Islet precursor cell (in vitro differentiated cells): ENCODE measurements at places on chromosomes 16 and 17.

- DNase-seq, result peak; percentile 81
These were observed at the start of gene ADAP2 for GRCh38 chr17:30921544-30922196. Gene ADAP2 (plus strand): TSS chr17:30921945. CDS start chr17:30922015, 70 bp downstream.

DNA sequence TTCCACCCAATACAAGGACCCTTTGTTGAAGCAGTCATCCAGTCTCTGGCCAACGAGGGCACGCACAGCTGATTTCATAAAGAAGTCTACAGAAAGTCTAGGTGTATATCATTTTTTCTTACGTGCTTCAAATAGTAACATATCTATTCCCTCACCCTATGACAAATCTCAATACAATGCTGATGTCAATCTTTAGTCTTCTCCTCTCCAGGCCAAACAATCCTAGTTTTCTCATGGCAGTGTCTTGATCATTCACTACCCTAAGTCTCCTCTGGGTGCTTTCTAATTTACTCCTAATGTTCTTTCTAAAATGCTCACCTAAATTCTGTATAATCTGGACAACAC lies 92.6 kb downstream of the CACNG1 start:
- DNase-seq, result no peak

DNA sequence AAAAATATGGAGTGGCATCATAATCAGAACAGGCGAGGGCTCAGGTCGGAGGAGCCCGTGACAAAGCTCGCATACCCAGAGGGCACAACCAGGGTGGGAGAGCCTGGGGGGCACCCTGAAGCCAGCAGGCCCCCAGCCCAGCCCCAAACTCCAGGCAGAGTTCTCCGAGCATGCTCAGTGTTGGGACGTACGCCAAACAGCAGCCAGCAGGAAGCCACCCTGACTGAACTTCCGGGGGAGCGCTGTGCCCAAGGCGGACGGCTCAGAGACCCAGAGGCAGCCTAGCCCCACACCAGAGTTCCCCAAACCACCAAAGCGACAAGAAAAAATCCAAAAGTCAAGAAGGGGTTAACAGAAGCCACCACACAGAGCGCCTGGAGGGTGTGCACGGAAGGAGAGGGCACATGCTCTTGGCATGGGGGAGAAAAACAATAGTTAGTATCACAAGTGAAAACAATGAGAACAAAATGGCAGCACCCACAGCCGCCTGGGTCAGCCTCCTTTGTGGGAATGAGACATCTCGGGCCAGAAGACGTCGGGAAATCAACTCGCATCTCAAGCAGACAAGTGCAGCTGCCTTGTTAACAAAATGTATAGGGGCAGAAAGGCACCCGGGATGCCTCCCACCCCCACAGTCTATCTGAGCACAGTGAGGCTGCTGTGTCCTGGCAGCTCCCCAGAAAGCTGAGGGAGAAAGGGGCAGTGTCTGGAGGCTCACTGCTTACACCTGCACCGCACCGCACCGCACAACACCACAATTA lies 11.9 kb downstream of the EXOC7 start:
- DNase-seq, result no peak

- DNase-seq, result peak; percentile 54
These were observed 14.2 kb downstream of the TRPV1 start for GRCh38 chr17:3594976-3595375.

DNA sequence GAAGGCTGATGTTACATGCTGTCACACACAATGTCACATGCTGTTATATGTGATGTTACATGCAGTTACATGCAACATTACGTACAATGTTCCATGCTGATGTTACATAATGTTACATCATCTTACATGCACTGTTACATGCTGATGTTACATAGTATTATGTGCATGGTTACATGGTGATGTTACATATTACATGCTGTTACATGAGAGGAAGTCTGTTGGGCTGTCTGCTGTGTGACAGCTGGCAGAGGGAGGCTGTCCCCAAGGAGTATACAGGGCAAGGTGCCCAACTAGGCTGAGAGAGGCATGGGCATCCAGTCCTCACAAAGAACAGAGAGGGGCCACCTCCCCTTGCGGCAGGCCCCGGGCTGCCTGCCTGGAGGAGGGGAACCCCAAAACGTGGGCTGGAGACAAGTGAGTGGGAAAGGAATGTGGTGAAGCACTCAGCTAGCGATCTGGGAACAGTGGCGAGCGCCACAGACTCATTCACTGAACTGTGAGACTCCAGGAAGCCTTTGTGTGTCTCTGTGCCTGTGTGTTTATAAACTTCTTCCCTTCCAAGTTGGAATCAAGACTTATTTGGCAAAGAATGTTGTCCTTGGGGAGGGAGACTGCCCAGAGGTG lies 30.6 kb downstream of the TMEM92 start:
- no peak for DNase-seq

GRCh38 chr17:41052566-41052965 lies 2.5 kb downstream of the KRTAP2-2 start:
- DNase-seq, result no peak

- no peak for DNase-seq
These were observed 4.1 kb upstream of the LCMT1 start for GRCh38 chr16:25107466-25107792.

GRCh38 chr16:10992797-10993196 lies 48.4 kb downstream of the CLEC16A start:
- peak; percentile 83 for DNase-seq

- DNase-seq, result no peak
These were observed 10.9 kb downstream of the CDRT4 start for GRCh38 chr17:15456496-15456895.

GRCh38 chr17:78132084-78132676 lies 1.6 kb downstream of the TMC8 start:
- peak; percentile 94 for DNase-seq

GRCh38 chr17:67818110-67819002 lies 6.9 kb upstream of the BPTF start:
- DNase-seq, result peak; percentile 50

GRCh38 chr17:75094871-75095399 lies 7.2 kb downstream of the SLC16A5 start:
- DNase-seq, result peak; percentile 61

DNA sequence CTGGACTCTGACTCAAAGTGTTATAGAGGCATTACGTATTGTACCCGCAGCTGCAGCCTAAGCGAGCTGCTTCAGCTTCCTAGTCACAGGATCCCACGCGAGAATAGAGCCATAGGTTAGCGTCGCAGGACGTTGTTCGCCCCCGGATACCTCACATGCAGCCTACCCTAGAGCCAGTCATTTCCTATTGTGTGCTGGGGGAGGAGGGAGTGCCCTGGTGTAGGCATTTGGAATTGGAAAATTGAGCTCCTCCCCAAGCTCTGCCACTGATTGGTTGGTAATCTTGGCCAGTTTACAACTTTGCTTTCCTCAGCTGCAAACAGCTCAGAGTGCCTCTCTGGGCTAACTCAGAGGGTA lies 530 bp downstream of the NAA60 start:
- DNase-seq, result peak; percentile 65

DNA sequence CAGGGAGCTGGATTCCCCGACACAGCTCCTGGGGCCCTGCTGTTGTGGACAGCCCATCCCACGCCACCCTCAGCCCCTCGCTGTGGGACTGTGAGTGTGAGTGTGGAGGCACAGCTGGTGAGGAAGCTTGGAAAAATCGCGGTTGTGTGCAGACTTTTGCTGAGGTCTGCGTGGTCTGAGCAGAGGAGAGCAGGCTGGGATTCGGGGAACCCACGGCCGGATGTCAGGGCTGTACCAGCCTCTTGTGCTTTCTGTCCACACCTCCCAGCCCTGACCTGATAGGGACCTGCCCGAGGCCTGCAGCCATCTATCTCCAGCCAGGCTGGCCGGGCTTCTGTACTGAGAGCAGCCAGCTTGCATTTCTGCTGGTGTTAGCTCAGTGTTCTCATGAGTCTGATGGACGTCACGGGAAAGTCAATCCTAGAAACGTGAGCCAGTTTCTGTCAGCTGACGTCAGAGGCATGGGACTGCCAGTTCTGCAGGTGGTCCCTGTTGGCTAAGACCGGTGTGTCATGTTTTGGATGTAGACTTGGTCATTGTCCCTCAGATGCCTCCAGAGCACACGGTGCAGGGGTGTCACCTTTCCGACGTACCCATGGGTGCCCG lies 72.8 kb upstream of the ZNF750 start:
- no peak for DNase-seq

- DNase-seq, result no peak
These were observed 92.1 kb downstream of the CACNG1 start for GRCh38 chr17:67136191-67137025.

DNA sequence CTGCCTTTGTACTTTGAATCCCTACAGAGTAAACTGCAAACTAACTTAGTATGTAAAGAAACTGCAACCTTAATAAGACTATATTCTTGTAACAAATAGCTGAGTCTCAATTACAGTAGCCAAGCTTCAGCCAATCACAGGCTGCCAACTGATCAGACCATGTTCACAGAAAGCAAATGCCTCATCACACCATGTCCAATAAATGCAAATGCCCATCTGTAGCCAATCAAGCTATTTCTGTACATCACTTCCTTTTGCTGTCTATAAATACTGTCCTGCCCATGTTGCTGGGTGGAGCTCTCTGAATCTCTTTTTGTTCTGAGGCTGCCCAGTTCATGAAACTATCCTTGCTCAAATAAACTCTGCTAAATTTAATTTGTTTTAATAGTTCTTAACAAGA lies 531.7 kb upstream of the TOM1L1 start:
- no peak for DNase-seq

GRCh38 chr17:36856222-36856621 lies 81.1 kb upstream of the LHX1 start:
- DNase-seq, result no peak

DNA sequence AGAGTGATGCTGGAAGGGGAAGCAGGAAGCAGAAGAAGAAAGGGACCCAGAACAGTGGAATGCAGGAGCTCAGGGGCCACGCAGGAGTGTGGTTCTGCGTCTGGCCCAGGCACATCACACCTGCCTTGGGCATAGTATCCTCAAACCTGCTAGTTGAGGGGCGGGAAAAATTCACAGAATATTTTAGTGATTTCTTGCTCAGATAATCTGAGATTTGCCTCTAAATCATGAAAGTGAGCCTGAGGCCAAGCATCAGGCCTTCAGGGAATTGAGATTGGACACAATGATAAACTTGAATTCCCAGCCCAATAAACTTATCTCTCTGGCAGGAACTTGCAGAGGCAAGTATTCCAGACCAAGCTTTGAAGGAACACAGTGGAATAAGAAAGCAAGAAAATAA lies 48.5 kb upstream of the CCL2 start:
- DNase-seq, result peak; percentile 73

GRCh38 chr16:57787519-57787905 lies 14.8 kb downstream of the KIFC3 start:
- no peak for DNase-seq

DNA sequence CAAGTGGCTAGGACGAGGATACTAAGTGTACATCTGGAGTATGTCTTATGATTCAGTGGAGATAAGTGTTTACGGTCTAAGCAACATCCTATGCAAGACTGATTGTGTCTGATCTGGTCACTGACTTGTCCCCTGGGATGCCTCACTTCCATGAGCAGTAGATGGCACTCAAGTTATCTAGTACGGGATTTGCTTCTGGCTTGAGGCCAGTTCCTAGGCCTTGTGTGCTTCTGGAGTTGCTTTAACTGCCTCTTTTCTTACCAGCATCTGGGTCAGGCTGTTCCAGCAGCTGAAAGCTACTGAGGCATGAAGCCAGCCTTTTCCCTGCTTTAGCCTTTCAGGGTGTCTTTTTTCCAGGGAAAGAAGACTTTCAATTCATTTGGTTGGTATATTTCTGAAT lies 23.0 kb downstream of the SUPT6H start:
- DNase-seq, result peak; percentile 60

DNA sequence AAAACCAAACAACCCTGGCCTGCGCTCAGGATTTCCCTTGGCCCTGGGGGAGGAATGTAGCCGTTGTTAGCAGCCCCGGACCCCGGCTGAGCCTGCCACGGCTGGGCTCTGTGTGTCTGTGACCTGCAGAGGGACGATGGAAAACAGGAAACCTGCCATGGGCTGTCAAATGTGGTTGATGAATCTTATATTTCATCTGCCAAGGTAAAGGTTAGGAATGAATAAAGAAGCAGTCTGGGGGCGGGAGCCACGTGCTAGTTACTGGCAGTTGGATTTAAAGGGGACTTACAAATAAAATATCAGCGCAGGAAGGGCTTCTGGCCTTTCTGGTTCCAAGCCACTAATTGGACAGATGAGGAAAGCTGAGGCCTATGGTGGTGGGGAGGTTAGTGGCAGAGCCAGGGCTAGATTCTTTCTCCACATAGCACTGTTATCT lies at the start of gene KRT23:
TSS of gene KRT23 (minus strand) at position 263 of the 436 bp plus-strand sequence. CDS start 1,043 bp downstream, outside the sequence.
- peak; percentile 78 for DNase-seq

DNA sequence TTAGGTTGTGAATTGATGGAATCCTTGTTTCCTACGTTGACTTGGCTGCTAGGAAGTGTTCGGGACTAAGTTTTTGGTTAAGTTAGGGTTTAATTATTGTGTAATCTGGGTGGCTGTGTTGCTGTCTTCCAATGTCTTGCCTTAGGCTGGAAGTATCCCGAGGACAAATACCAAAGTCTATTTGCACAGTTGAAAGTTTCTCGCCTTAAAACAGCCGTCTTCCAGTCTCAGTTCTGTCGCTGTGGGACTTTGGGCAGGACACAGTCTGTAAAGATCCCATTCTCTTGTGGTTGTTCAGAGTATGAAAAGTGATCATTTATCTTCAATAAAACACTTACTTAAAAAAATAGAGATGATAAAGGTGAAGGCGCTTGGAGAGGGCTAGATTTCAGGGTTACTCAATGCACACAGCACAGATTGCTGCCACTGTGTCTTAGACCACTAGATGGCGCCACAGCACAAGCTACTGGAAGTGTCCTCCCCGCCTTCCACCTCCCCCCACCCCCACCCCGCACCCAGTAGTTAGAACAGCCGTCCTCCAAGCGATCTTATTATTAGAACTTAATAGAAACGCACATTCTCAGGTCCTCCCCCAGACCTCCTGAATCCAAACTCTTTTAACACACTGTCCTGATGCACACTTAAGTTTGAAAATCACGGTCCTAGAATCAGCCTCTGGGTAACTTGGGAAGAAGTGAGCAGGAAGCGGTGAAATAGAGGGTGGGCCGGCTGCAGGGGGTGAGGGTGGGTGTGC lies 45.8 kb downstream of the AKAP1 start:
- peak; percentile 90 for DNase-seq

GRCh38 chr17:47131761-47132160 lies 57.3 kb downstream of the CDC27 start:
- no peak for DNase-seq

GRCh38 chr16:6684076-6684673 lies 648.5 kb upstream of the RBFOX1 start:
- peak; percentile 67 for DNase-seq

DNA sequence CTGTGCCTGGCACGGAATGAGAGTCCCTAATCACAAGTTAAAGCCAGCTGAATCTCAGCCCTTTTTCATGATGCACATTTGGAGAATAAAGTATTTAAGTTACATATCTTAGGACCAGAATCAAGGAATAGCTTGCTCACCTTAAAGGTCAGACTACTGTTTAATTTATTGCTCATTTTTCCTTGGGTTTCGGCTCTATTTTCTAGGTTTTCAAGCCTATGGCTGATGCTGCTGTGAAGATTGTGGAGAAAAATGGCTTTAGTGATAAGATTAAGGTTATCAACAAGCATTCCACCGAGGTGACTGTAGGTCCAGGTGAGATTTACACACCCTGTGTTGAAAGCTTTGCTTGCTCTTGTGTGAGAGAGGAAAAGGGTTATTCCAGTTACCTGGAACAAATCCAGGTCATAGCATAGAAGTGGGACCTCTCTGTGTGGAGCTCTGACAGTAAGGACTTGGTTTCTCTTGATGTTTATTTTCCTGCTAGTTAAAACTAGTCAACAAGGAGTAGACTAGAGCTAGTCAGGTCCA lies 18.1 kb downstream of the PRMT7 start:
- no peak for DNase-seq

- no peak for DNase-seq
These were observed 12.0 kb downstream of the TMEM186 start for GRCh38 chr16:8785408-8785807.

GRCh38 chr16:9874219-9874618 lies 308.0 kb downstream of the GRIN2A start:
- no peak for DNase-seq
